ENCODE measurements at places on chromosomes 1 and 21.

DNA sequence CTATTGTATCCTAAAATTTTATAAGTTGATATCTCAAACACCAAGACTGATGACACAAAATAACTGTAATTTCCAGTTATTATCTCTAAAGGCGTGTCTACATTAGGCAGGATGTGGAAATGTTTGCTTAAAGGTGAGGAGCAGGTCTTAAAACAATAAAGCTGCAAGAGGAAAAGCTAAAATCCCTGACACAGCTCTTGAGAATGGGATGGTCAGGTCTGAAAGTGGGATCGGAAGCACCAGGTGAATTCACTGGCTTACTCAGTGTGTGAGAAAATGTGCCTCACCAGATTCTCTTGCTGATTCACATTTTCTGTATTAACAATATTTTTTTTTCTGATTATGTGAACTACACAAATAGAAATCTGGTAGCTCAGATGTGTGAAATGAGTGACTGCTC, 421.9 kb upstream of the ADAMTS5 start:
- DNase-seq, result no peak

DNA sequence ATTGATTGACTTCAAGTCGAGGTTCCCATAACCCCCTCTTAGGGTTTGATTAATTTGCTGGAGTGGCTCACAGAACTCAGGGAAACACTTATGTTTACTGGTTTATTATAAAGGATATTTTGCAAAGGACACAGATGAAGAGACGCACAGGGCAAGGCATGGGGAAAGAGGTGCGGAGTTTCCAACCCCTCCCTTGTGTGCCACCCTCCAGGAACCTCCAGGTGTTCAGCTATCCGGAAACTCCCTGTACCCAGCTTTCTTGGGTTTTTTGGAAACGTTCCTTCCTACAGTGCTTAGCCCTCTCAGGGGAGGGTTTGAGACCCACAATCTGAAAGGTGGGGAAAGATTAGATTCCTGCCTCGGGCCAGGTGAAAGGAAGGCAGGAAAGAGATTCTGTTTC, 48.2 kb downstream of the UCK2 start:
- no peak for DNase-seq

- DNase-seq, result no peak
Measured at GRCh38 chr1:51564124-51564523, 45.1 kb upstream of the EPS15 start.

DNA sequence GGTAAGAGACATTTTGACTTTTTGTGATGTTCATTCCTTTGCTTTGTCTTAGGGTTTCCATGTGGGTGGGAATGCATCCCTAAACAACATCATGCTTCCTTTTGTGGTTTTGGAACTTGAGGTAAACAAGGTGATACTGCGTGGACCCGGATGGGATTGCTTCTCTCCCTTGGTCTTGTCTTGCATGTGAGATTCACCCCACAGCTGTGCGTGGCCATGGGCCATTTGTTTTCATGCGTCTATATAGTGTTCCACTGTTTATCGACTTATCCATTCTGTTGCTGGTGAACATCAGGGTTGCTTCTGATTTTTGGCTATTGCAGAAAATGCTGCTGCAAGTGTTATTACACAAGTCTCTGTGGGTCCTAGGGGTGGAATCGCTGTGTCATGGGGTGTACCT, 21.1 kb downstream of the CRYAA start:
- DNase-seq, result no peak

GRCh38 chr1:61682891-61683290, 42.0 kb downstream of the TM2D1 start:
- DNase-seq, result no peak

DNA sequence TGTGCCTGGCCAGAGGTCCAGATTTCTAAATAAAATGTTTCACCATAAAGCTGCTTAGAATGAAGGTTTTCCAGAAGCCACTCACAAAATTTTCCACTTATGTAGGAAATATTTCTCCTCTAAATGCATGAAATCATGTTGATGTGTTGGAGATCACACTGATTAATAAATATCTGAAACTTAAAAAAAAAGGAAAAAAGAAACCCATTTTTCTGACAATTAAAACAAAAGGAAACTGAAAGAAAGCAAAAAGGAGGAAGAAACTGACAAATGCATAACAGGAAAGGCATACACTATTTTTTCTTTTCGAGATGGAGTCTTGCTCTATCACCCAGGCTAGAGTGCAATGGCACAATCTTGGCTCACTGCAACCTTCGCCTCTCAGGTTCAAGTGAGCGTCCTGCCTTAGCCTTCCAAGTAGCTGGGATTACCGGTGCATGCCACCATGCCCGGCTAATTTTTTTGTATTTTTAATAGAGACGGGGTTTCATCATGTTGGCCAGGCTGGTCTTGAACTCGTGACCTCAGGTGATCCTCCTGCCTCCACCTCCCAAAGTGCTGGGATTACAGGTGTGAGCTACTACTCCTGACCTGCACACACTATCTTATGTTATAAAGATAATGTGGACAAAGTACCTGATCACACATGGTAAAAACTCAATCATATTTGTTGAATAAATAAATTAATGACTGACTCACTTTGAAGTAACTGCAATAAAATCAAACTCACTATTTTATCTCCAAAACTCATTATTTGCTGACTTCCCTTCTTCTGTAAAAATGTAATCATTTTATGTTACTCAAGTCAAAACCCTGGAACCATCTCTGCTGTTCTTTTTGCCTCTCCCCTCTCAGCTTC, 149.8 kb upstream of the NR5A2 start:
- no peak for DNase-seq

Measured in T-helper 22 cell (primary cell).